Heart right ventricle (tissue), 16 donors: ENCODE measurements at places on chromosomes 6 and 20. TPM values are rescaled to one million over a fixed set of nuclear protein-coding genes. Genes with fewer than 3 reads are reported as not detected.

- no peak for DNase-seq
These were observed 140.7 kb downstream of the RNASET2 start for GRCh38 chr6:166815629-166816028.

- no peak for DNase-seq
These were observed 20.3 kb downstream of the CYP21A2 start for GRCh38 chr6:32058511-32058963.

DNA sequence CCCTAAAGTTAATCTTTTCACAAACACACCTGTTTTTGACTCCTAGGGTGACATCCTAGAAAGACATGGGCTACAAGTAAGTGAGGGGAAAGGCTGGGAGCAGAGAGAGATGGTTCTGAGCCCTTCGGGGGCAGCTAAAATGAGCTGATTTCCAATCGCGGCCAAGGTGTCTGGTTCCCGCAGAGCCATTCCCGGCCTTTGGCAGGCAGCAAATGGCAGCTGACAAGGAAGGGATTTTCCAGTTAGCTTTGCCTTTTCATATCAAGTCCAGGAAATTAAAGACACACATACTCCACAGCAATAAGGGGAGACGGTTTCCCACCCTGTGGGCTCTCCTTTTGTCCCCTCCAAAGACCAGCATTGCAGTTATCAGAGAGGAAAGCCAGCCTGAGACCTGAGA is 228.5 kb downstream of the ZMYND8 start:
- DNase-seq = no peak

GRCh38 chr6:48754641-48755040 is 643.6 kb upstream of the PTCHD4 start:
- DNase-seq = no peak

PPIL6 gene
- 5.2 TPM for total RNA-seq

PI3 gene
- total RNA-seq = not detected
